H54 (cell line): ENCODE measurements at places on chromosomes 11 and 22.

DNA sequence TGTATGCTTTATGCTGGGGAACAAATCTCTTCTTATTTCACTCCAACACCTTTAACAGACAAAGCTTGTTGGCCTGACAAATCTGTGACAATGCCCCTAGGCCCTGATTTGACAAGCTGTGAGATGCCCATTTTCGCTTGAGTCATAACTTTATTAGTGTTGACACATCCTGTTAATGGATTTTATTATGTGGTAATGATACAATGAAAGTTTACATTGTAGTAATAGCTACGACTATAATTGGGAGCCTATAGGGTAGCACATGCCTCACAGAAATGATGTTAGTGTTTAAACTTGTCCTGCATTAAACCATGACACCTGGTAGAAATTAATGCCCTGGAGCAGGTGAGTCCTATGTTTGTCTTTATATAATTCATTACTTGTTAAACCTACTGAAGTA lies 3.3 kb upstream of the MMP10 start:
- DNase-seq, result no peak

- no peak for DNase-seq
These were observed 38.2 kb downstream of the RPUSD4 start for GRCh38 chr11:126173257-126173656.

- no peak for DNase-seq
These were observed 11.4 kb downstream of the PACS1 start for GRCh38 chr11:66081505-66081904.

GRCh38 chr11:59938718-59939117 lies 486 bp downstream of the OOSP1 start:
- no peak for DNase-seq

DNA sequence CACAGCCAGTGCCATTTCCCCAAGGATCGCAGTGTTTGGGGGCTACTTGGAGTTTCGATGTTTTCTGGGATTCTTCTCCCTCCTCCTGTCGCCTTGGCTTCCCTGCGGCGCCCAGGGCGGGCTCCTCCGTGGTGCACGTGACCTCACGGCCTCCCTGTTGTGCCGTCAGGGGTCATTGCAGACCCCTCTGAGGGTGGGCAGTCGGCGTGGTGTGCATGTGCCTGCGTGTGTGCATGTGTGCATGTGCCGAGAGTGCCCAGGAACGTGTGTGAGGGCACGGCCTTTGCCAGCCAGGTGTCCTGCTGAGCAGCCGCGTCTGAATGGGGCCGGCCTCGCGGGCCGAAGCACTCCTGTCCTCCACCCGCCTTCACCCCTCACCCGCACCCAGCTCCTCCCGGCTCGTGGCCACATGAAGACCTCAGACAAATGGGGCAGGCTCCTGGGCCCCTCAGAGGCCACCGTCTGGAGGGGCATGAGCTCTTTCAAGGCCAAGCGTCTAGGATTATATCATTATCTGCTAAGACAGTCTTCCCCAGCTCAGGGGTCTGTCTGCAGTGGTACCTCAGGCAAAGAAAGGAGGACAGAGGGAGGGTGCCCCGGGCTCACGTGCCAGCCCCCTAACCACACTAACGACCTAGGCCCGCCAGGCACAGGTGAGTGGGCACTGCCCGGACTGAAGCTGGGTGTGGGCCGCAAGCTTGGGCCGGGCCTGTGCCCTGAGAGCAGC lies 9.4 kb upstream of the MRPL23 start:
- DNase-seq, result no peak

DNA sequence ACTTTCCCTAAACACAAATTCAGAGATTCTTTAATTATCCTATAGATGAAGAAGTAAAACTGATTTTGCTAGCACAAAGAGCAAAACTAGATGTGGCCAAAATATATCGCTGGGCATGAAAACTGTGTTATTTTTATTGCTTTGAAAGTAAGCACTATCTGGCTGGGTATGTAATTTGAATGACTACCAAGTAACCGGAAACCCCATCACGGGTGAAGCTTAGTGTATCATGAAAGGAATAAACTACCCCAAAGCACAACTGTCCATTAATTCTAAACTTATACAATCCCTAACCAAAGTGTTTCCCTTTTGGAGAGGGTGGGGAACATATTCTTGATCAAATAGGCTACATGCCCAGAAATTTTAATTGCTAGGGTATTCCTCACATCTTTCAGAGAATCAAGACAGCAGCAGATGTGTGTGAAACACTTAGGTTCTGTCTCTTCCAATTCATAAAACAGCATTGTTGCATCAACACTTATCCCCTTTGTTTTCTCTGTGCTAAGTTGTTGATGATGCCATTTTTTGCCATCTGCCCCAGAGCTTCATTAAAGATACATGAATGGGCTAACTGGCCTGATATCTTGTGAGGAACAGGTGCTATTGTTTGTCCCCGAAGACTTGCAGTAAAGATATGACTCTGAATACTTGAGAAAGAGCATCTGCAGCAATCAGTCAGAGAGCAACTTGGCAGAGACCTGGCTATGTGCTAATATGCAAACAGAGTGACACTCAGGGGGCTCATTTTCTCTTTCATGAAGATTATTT lies 238.2 kb downstream of the SOX6 start:
- no peak for DNase-seq

GRCh38 chr11:90219438-90219837 lies 3.4 kb downstream of the CHORDC1 start:
- no peak for DNase-seq

GRCh38 chr22:37897807-37898206 lies 8.3 kb upstream of the MICALL1 start:
- DNase-seq, result no peak

- no peak for DNase-seq
These were observed 131.9 kb upstream of the NARS2 start for GRCh38 chr11:78706551-78706950.

- no peak for DNase-seq
These were observed 15.3 kb downstream of the TTLL12 start for GRCh38 chr22:43171607-43172006.

GRCh38 chr11:22192642-22193347 lies at the start of gene ANO5:
Gene ANO5 (plus strand): TSS chr11:22193085. CDS start chr11:22193493, 408 bp downstream.
- no peak for DNase-seq

DNA sequence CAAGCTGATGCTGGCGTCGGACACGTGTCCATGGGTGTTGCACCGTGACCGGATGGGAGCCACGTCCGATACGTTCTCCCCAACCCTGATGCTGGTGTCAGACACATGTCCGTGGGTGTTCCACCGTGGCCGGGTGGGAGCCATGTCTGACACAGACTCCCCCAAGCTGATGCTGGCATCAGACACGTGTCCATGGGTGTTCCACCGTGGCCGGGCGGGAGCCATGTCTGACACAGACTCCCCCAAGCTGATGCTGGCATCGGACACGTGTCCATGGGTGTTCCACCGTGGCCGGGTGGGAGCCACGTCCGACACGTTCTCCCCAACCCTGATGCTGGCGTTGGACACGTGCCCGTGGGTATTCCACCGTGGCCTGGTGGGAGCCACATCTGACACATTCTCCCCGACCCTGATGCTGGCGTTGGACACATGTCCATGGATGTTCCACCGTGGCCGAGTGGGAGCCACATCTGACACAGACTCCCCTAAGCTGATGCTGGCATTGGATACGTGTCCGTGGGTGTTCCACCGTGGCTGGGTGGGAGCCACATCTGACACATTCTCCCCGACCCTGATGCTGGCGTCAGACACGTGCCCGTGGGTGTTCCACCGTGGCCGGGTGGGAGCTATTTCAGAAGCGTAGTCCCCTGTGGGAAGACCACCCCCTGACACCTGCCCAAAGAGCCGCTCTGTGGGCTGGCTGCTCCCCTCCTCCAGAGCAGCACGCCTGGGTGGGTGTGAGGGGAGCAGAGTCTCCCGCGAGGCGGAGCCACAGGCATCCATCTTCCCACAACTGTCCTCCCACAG lies 20.0 kb downstream of the SELENOO start:
- no peak for DNase-seq

DNA sequence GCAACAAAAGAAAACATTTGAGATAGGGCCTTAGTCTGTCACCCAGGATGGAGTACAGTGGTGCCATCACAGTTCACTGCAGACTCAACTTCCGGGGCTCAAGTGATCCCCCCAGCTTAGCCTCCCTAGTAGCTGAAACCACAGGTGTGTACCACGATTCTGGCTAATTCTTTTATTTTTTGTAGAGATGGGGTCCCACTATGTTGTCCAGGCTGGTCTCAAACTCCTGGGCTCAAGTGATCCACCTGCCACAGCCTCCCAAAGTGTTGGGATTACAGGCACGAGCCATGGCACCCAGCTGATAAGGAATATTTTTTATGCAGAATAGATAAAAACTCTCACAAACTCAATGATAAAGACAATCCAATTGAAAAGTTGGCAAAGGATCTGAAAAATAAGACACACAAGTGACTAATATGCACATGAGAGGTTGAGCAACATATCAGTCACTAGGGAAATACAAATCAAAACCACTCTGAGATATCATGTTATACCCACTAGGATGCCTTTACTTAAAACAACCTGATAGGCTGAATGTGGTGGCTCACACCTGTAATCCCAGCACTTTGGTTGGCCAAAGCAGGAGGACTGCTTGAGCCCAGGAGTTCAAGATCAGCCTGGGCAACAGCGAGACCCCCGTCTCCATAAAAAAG lies 33.9 kb upstream of the CLTCL1 start:
- no peak for DNase-seq

GRCh38 chr22:39220450-39220849 lies 24.3 kb downstream of the PDGFB start:
- DNase-seq, result no peak

- DNase-seq, result no peak
These were observed 8.2 kb upstream of the MICAL3 start for GRCh38 chr22:18032455-18033101.

DNA sequence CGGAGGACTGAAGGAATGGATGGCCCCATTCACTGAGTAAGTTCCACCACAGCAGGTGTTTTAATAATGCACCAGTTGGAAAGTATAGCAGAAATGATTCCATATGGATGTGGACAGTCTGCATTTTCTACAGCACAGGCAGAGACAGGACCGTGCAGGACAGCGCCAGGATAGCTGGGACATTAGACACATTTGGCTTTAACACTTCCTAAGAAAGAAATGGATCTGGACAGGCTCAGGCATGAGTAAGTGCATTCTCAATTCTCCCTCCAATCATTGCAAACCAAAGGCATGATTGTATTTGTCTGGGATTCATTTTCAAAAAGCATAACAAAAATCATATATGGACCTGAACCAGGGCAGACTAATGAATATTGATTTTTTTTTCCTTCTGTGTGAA lies 233.0 kb upstream of the POU2AF2 start:
- no peak for DNase-seq

DNA sequence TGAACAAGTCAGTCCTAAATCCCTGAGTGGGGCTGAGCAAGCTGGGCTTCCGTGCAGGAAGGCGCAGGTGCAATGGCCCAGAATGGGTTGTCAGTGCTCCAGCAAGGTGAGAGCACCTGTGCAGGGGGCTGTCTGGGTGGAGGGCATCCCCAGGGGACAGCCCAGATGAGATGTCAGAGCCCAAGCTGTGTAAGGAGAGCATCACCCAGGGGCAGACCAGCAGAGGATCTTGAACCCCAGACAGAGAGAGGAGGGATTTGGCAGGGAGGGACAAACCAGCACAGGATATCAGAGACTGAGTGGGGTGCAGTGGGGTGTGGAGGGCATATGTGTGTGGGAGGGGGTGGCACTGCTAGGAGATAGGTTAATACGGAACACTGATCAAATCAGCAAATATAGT lies 114.9 kb upstream of the TMEM45B start:
- no peak for DNase-seq

DNA sequence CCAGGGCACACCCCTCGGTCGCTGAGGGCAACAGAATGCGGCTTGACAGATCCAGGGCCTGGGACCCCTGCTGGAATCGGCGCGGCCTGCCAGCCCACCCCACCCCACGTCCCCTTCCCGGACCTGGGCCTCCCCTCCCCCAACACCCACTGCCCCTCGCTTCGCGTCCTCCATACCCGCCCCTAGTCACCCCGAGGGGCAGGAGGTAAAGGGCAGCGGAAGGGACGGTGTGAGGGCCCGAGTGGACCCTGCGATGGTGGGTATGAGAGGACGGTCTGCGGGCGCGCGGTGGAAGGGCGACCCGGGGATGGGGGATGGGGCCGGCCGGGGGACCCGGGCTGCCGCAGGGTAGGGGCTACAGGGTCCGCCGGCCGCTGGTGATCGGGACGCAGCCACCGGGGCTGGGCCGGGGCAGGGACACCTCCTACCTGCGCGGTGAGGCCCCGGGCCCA lies 311 bp downstream of the APBB1 start:
- DNase-seq, result no peak

DNA sequence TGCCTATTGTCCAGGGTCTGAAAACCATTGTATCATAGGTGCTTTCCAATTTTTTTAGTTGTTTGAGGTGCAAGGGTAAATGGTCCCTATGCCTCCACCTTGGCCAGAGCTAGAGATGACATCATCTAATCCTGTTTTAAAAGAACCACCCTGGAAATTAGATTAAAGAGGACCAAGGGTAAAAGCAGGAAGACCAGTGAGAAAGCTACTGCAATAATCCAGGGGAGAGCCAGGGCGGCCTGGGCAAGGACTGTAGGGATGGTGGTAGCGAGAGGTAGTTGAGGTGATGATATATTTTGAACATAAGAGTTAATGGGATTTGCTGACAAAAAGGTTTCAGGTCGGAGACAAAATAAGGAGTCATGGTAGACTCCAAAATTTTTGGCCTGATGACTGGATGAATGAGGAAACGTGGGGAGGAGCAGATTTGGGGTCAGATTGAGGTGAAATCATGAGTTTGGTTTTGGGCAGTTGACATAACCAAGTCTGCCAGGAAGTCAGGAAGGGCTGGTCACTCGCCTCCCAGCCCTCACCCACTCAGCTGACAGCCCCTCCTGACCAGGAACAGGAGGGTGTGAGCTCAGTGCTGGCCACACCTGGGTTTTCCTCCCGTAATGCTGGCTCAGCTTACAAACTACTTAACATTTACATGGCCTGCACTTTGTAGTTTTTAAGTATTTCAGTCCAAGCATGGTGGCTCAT lies 23.0 kb downstream of the SCN4B start:
- no peak for DNase-seq

- DNase-seq, result no peak
These were observed 9.1 kb downstream of the MMP10 start for GRCh38 chr11:102771351-102771750.

- DNase-seq, result no peak
These were observed 8.8 kb downstream of the TCIRG1 start for GRCh38 chr11:68047437-68048290.

- DNase-seq, result no peak
These were observed 21.7 kb downstream of the KIRREL3 start for GRCh38 chr11:126978911-126979310.

- no peak for DNase-seq
These were observed 74.6 kb upstream of the TEAD1 start for GRCh38 chr11:12599408-12600143.

GRCh38 chr22:36546932-36547331 lies 18.0 kb upstream of the EIF3D start:
- DNase-seq, result no peak

DNA sequence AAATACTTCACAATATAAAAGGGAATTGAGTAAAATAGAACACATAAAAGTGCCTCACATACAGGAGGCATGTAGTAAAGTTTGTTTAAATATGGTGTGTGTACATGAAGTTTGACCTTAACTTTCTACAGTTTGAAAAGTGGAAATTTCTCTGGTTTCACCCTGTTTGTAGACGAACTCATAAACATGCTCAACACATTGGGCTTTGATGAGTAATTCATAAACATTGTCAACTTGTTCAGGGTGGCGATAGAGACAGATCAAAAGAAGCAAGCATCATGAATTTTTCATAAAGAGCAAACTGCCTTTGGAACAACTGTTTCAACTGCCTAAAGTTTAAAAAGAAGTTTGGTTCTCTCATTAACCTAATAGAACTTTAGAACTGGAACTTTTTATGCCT lies 9.1 kb downstream of the SLN start:
- no peak for DNase-seq
